ENCODE measurements at places on chromosomes 6 and 20.

DNA sequence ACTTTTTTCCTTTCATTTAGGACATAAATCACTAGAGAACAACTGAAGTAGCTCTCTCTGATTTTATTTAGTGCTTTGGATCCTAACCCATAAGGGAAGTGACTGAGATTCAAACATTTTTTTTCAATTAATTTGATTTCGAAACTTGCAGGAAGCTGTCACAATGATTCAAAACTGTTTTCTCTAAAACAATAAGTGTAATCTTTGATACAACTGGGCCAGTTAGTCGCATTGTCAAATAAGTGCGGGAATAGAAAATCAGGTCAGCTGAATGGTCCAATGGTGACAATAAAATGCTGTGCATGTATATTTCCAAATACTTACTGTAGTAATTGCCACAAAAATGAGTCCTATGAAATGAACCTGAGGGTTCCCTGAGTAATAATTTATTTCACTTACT, 930.8 kb downstream of the TFAP2A start:
- no peak for DNase-seq
- H3K4me1 ChIP-seq, result no peaks in the 10 kb centered on the region
- H3K4me3 ChIP-seq, result no peak overlapping the region
- H3K27ac ChIP-seq, result no peak overlapping the region
- H3K36me3 ChIP-seq, result no peaks in the 10 kb centered on the region

- H3K4me1 ChIP-seq, result no peaks in the 10 kb centered on the region
- H3K27me3 ChIP-seq, result no peaks in the 10 kb centered on the region
- no peak overlapping the region for H3K27ac ChIP-seq
- H3K4me3 ChIP-seq, result no peak overlapping the region
- no peak for DNase-seq
Measured at GRCh38 chr6:165055231-165055630, 254.2 kb downstream of the C6orf118 start.

- H3K4me3 ChIP-seq, result no peak overlapping the region
- H3K36me3 ChIP-seq, result no peaks in the 10 kb centered on the region
- H3K27me3 ChIP-seq, result no peaks in the 10 kb centered on the region
- DNase-seq, result no peak
- no peaks in the 10 kb centered on the region for H3K4me1 ChIP-seq
Measured at GRCh38 chr6:65448866-65449265, 258.2 kb downstream of the EYS start.

DNA sequence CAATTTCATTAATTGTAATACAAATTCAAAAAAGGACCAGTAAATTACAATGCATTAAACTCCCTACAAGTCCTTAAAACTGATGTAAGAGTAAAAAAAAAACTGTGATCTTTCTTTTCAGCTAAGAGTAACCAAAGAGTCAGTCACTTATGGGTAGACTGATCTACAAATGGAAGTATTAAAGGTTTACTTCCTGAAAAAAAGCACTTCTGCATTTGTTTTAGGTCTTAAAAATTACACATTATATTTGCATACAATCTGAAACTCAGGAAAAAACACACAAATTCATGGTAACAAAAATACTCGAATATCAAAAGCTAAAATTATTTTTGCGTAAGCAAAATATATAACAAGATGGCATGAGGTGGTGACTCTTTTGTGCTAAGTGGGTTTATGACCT, 23.5 kb downstream of the USP49 start:
- H3K27me3 ChIP-seq, result no peaks in the 10 kb centered on the region
- peak; percentile 15 for DNase-seq
- H3K4me3 ChIP-seq, result peak overlapping the region; percentile 5
- H3K4me1 ChIP-seq, result peaks cover 20% of the 10 kb centered on the region
- no peaks in the 10 kb centered on the region for H3K36me3 ChIP-seq

DNA sequence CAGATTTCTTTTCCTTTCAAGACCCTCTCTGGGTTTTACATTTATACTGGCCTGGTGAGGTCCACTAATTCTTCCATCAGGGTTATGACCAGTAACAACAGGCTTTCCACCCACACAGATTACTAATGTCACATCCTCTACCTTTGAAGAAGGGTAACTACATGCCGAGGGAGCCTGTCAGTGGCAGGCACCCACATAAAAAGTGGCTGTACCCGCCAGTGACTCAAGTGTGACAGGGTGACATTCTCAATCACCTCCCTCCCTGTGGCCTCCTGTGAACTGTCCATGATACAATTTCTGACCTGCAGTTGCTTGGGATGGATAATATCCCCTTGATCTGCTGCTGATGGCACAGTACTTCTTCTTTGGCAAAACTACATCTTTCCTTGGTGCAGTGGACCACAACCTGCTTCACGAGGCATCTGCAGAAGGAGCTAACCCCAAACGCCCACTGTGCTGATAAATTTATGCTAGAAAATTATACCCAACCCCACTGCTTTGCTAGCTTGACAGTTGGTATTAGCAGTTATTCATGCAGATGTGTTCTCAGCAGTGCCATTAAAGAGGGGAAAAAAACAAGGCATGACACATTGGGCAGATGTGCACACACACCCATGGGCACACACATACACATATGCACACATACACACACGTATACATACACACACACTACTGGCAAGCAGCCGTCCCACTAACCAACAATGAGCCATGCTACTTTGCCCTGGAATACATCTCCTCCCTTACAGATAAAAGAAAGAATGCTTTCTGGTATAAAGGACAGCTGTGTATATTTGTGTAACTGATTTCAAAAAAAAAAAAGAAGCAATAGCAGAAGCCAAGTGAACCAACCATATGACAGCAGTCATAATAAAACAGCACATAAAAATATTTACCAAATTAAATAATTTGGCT, 20.8 kb downstream of the GFOD1 start:
- H3K4me3 ChIP-seq, result no peak overlapping the region
- DNase-seq, result no peak
- peaks cover 2% of the 10 kb centered on the region for H3K36me3 ChIP-seq

GRCh38 chr6:72987301-72987700, 238.0 kb downstream of the KHDC1L start:
- DNase-seq, result no peak
- no peaks in the 10 kb centered on the region for H3K27me3 ChIP-seq
- H3K4me3 ChIP-seq, result no peak overlapping the region
- H3K4me1 ChIP-seq, result no peaks in the 10 kb centered on the region

GRCh38 chr6:60891606-60892005, 1394.4 kb downstream of the KHDRBS2 start:
- no peaks in the 10 kb centered on the region for H3K4me1 ChIP-seq
- no peak overlapping the region for H3K4me3 ChIP-seq
- no peak overlapping the region for H3K27ac ChIP-seq
- H3K27me3 ChIP-seq, result no peaks in the 10 kb centered on the region
- no peaks in the 10 kb centered on the region for H3K36me3 ChIP-seq

GRCh38 chr6:74467533-74468215, 738.2 kb downstream of the COL12A1 start:
- no peaks in the 10 kb centered on the region for H3K4me1 ChIP-seq
- DNase-seq, result no peak
- H3K36me3 ChIP-seq, result no peaks in the 10 kb centered on the region
